ENCODE measurements at places on chromosomes 16 and 17.
A peak's percentile ranks its signal among the peaks of the same experiment; 100 is the strongest.

- H3K4me1 ChIP-seq, result peaks cover 15% of the 10 kb centered on the region
- no peaks in the 10 kb centered on the region for H3K36me3 ChIP-seq
- no peaks in the 10 kb centered on the region for H3K27me3 ChIP-seq
- 0 out of 2 replicates have a peak overlapping the region, but pooled peaks have one; percentile 1 for H3K4me3 ChIP-seq
Observed at GRCh38 chr16:4529085-4530060, 9.2 kb downstream of the CDIP1 start.

DNA sequence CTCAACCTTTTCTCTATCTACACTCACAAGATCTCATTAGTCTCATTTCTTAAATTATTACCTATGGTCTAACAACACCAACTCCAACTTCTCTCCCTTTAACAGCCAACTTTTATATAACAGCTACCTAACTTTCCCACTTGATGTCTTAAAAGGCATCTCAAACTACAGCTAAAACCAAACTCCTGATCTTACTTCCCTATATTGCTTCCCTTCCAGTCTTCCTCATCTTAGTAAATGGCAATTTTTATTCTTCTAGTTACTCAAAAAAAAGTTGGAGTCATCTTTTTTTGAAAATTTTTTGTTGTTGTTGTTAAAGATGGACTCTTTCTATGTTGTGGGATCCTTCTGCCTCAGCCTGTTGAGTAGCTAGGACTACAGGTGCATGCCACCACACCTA is 15.3 kb downstream of the SRR start:
- peaks cover 11% of the 10 kb centered on the region for H3K36me3 ChIP-seq
- no peaks in the 10 kb centered on the region for H3K27me3 ChIP-seq
- no peak overlapping the region for H3K27ac ChIP-seq
- no peak overlapping the region for H3K4me3 ChIP-seq

GRCh38 chr16:67006930-67007658 is 18.7 kb downstream of the CES4A start:
- no peak overlapping the region for H3K27ac ChIP-seq
- no peak for DNase-seq
- no peak overlapping the region for H3K4me3 ChIP-seq
- H3K4me1 ChIP-seq, result no peaks in the 10 kb centered on the region
- H3K27me3 ChIP-seq, result no peaks in the 10 kb centered on the region

DNA sequence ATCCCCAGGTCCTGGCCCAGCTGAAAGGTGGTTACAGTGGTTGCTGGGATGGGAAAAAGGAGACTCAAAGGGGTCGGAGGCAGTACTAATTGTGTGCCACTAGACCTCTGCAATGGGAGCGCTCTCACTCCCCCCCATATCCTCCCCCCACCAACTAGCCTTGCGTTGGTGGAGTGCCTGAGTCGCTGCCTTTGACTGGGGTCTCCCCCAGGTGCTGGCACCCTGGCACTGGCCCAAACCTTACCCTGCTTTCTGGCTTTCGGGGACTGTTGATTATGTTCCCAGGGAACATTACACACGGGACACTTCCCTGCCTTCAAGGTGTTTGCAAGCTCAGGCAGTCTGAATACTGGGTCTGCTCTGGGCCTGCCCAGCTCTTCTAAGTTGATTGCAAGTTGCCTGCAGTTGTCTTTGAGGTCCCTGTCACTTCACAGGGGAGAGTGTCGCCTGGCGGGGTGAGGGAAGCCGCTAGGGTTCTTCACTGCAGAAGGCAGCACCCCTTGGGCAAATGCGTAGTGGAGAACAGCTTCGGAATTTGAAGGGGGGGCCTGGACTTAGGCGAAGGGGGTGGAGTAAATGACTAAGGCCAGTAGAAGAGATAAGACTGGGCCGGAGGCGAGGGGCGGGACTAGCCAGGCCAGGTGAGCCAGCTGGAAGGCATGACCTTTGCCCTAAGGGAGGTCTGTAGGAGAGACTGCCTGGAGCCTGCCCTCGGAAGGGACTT is 98.0 kb downstream of the RAB11FIP4 start:
- no peaks in the 10 kb centered on the region for H3K36me3 ChIP-seq
- peak overlapping the region; percentile 84 for H3K4me3 ChIP-seq
- H3K27me3 ChIP-seq, result no peaks in the 10 kb centered on the region
- peaks cover 21% of the 10 kb centered on the region for H3K4me1 ChIP-seq
- no peak for DNase-seq
- H3K27ac ChIP-seq, result no peak overlapping the region

- peaks cover 54% of the 10 kb centered on the region for H3K27me3 ChIP-seq
- DNase-seq, result no peak
- no peak overlapping the region for H3K27ac ChIP-seq
Observed at GRCh38 chr16:87584271-87584670, 18.0 kb upstream of the JPH3 start.

DNA sequence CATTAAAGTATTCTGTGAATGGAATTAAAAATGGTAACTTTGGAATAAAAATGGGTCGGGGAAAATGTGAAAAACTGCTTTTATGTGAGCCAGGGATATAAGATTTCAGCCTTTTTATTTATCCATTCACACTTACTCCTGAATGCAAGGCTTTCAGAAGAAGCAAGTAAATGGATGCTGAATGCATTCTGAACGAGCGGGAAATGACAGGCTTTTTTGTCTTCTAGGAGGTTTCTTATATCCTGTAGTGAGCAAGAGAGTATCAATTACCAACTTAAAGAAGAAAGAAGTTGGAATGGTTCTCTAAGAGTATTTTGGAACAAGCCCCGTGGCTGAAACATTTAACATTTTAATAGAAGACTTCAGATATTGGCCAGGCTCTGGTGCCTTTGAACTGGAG is 36.0 kb downstream of the NUP93 start:
- H3K4me1 ChIP-seq, result peaks cover 16% of the 10 kb centered on the region
- H3K36me3 ChIP-seq, result no peaks in the 10 kb centered on the region
- no peak overlapping the region for H3K4me3 ChIP-seq
- H3K27me3 ChIP-seq, result no peaks in the 10 kb centered on the region
- no peak overlapping the region for H3K27ac ChIP-seq

GRCh38 chr17:78621720-78622490 is 44.7 kb upstream of the DNAH17 start:
- peaks cover 97% of the 10 kb centered on the region for H3K27me3 ChIP-seq
- no peaks in the 10 kb centered on the region for H3K36me3 ChIP-seq
- H3K27ac ChIP-seq, result no peak overlapping the region
- no peak overlapping the region for H3K4me3 ChIP-seq
- no peak for DNase-seq

DNA sequence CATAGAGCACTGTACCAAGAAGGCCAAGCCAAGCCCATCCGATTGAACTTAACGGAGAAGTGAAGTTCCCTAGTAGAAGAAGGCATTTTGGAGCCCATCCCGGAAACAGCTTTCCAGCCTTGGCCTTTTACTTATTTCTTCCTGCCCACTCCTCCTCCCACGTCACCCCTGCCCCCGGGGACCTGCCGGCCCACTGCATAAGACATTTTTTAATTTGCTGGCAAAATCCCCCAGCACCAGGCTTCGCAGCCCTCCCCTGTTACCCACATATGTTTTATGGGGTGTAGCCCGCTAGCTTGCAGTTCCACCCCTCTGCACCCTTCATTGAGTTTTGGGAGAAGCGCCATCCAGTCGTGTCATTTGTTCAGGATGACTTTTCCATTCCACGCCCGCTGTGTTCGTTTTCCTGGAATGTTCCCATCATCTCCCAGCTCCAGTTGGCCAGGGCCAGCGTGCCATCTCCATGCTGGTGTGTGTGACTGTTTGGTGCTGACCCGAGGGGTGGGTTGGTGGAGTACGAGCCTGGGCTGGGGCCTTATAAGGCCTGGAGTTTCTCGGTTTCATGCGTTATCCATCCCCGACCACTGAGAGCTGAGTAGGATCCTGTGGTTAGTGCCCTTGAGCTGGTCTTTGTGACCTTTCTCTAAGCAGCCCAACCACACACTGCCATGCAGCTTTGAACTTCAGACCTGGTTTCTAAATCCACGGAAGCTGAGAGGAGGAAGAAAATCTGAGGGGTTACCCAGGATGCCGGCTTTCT is 20.0 kb upstream of the TBX2 start:
- no peak overlapping the region for H3K27ac ChIP-seq
- H3K4me1 ChIP-seq, result no peaks in the 10 kb centered on the region
- DNase-seq, result no peak
- no peaks in the 10 kb centered on the region for H3K36me3 ChIP-seq
- no peak overlapping the region for H3K4me3 ChIP-seq

DNA sequence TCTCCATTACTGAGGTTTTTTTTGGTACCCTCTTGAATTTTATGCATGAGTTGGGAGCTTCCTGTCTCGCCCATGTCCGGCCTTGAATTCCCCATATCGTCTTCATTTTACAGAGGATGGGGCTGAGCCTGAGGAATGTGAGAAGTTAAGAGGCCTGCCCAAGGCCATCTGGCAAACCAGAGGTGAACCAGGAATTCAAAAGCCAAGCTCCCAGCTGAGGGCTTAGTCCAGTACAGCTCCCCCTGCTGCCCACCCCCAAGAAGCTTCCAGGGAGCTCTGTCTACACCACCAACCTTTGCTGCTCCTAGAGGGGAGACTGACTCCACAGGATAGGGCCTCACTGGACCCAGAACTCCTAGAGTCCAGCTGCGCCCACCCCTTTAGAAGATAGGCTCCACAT is 20.7 kb upstream of the C16orf78 start:
- H3K27ac ChIP-seq, result no peak overlapping the region
- H3K36me3 ChIP-seq, result no peaks in the 10 kb centered on the region
- H3K4me1 ChIP-seq, result no peaks in the 10 kb centered on the region
- DNase-seq, result no peak
- no peak overlapping the region for H3K4me3 ChIP-seq
- H3K27me3 ChIP-seq, result peaks cover 7% of the 10 kb centered on the region

DNA sequence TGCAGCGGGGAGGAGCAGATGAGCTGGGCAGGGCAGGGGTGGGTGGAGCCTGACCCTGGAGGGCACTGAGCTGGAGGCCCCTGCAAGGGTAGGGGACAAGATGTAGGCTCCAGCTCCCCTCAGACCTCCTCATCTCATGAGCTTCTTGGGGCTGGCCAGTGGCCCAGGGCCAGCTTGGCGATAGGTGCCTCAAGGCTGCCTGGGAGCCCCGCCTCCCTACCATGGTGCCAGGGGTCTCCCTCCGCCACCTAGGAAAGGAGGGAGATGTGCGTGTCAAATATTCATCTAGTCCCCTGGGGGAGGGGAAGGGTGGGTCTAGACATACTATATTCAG is 3.9 kb downstream of the HIRIP3 start:
- no peak for DNase-seq
- no peak overlapping the region for H3K27ac ChIP-seq
- no peaks in the 10 kb centered on the region for H3K36me3 ChIP-seq
- H3K27me3 ChIP-seq, result no peaks in the 10 kb centered on the region
- H3K4me1 ChIP-seq, result peaks cover 7% of the 10 kb centered on the region

- peaks cover 4% of the 10 kb centered on the region for H3K36me3 ChIP-seq
- DNase-seq, result peak; percentile 84
- H3K4me1 ChIP-seq, result peaks cover 27% of the 10 kb centered on the region
- H3K4me3 ChIP-seq, result peak overlapping the region; percentile 78
Observed at GRCh38 chr17:31310886-31311285, 3.0 kb downstream of the EVI2B start.

DNA sequence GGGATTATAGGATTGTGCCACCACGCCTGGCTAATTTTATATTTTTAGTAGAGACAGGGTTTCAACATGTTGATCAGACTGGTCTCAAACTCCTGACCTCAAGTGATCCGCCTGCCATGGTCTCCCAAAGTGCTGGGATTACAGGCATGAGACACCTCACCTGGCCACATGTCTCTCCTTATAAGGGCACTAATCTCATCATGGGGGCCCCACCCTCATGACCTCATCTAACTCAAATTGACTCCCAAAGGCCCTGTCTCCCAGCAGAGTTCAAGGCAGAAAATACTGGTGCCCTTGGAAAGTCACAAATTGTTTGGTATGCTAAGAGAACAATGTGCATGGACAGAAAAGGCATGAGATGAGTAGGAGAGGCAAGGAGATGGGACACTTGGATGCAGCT is 49.3 kb upstream of the GRIN2A start:
- no peaks in the 10 kb centered on the region for H3K36me3 ChIP-seq
- no peak overlapping the region for H3K4me3 ChIP-seq
- H3K27me3 ChIP-seq, result no peaks in the 10 kb centered on the region
- H3K27ac ChIP-seq, result no peak overlapping the region

- H3K4me1 ChIP-seq, result no peaks in the 10 kb centered on the region
- DNase-seq, result no peak
- no peaks in the 10 kb centered on the region for H3K27me3 ChIP-seq
- H3K4me3 ChIP-seq, result no peak overlapping the region
Observed at GRCh38 chr17:21296097-21297025, 11.8 kb downstream of the MAP2K3 start.

- H3K27ac ChIP-seq, result no peak overlapping the region
Observed at GRCh38 chr17:41959336-41960095, 7.1 kb upstream of the CNP start.

DNA sequence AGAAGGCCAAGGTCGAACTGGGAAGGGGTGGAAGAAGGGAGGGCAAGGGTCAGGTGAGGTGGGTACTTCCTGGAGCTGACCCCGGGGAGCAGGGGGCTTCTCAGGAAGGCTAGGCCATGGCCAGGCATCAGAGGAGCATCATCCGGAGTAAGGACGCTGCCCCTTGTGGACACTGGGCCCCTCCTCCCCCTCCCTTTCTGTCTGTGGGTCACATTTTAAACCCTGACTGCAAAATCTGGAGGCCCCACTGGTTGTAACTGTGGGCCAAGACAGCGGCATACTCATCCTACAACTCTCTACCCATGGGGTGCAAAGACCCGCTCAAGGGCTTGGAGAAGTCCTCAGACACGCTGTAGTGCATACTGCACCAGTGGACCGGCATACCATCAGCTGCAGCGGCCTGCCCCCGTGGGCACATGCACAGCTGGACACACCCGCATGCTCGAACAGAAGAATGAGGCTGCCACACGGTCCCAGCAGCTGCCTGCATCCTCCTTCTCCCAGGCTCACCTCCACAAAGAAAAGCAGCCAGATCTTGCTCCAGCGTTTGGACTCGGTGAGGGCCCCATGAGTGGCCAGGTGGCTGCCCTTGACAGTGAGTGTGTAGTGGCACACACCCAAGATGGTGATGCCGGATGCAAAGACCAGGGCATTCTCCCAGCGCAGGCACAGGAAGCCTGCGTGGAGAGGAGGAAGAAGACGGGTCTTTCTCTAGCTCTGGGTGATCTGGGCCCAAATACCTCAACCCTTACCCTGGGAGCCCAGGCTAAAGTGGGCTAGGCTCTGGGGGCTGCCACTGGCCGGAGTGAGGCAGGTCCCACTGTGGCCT is 1.2 kb downstream of the FADS6 start:
- peaks cover 98% of the 10 kb centered on the region for H3K27me3 ChIP-seq
- no peaks in the 10 kb centered on the region for H3K36me3 ChIP-seq
- H3K27ac ChIP-seq, result no peak overlapping the region
- DNase-seq, result no peak
- no peak overlapping the region for H3K4me3 ChIP-seq

GRCh38 chr16:77306075-77306474 is 106.9 kb downstream of the SYCE1L start:
- H3K27ac ChIP-seq, result no peak overlapping the region
- no peaks in the 10 kb centered on the region for H3K36me3 ChIP-seq
- H3K27me3 ChIP-seq, result no peaks in the 10 kb centered on the region
- peaks cover 16% of the 10 kb centered on the region for H3K4me1 ChIP-seq
- no peak for DNase-seq

DNA sequence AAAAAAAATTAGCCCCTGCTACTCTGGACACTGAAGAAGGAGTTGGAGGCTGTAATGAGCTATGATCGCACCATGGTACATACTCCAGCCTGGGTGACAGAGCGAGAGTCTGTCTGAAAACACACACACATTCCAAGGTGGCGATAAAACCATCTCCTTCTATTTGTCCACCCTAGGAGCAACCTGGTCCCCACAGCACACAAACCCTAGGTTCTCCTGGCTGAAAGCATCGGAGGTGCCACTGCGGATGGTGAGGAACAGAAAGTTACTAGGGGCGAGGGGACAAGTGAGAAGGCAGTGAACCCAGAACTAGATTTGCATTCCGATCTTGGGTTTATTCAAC is 1.4 kb upstream of the ECI1 start:
- peaks cover 21% of the 10 kb centered on the region for H3K36me3 ChIP-seq
- DNase-seq, result no peak
- H3K4me3 ChIP-seq, result no peak overlapping the region
- H3K27ac ChIP-seq, result no peak overlapping the region
- no peaks in the 10 kb centered on the region for H3K27me3 ChIP-seq
